ENCODE measurements at places on chromosomes 1 and 21. TPM values are rescaled to one million over a fixed set of nuclear protein-coding genes. Genes with fewer than 3 reads are reported as not detected.

DNA sequence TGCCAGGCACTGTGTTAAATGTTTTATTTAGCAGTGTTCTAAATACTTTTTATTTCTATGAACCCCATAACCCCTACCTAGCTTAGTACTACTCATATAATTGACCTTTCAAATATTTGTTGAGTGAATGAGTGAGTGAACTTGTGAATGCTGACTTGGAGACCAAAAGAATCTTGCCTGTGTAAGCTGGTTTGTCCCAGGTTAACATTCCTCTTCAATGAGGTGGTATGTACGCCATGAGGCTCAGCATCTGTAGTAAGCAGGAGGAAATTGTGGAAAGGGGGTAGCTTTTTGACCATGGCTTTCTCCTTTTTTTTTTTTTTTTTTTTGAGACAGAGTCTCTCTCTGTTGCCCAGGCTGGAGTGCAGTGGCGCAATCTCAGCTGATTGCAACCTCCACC, 14.6 kb downstream of the MED18 start:
- DNase-seq = no peak
- H3K4me1 ChIP-seq = peaks cover 20% of the 10 kb centered on the region
- no peak overlapping the region for H3K27ac ChIP-seq
- no peaks in the 10 kb centered on the region for H3K27me3 ChIP-seq
- H3K36me3 ChIP-seq = no peaks in the 10 kb centered on the region
- no peak overlapping the region for H3K4me3 ChIP-seq

GRCh38 chr1:30782361-30783255, 25.0 kb upstream of the LAPTM5 start:
- peaks cover 18% of the 10 kb centered on the region for H3K4me1 ChIP-seq
- H3K36me3 ChIP-seq = no peaks in the 10 kb centered on the region
- H3K4me3 ChIP-seq = no peak overlapping the region
- H3K27ac ChIP-seq = no peak overlapping the region

DNA sequence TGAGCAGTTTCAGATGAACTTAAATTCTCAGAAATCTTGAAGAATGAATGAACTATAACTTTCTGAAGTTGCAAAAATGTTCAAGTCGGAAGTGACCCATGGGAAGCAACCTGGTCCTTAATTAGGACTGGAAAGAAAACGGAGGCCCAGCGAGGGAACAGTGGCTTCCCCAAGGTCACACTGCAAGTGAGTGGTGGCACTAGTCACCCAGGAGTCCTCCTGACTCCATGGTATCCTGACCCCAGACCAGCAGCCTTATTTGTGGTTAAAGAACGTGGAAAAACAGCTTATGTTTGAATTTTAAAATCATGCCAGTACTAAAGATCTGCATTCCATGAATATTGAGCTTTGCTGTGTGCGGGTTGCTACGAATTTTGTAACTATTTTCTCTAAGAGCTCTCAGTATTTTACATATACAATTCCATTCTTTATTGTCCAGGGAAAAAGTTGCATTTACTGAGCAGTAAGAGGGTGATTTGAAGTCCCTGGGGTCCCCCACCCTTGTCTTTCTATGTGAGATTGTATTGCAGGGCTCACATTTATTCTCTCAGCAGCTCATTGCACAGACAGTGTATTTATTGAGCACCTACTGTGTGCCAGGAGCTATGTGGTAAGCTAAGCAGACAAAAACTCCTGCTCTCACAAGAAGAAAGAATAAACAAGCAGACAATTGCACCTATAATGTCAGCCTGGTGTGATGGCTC, 61.6 kb upstream of the ATP5PO start:
- peak overlapping the region; percentile 54 for H3K4me3 ChIP-seq
- H3K36me3 ChIP-seq = peaks cover 31% of the 10 kb centered on the region
- H3K4me1 ChIP-seq = peaks cover 74% of the 10 kb centered on the region
- H3K27me3 ChIP-seq = no peaks in the 10 kb centered on the region

Gene TSSK3
- total RNA-seq = not detected

GRCh38 chr1:206816390-206817287, 44.3 kb upstream of the IL10 start:
- H3K4me3 ChIP-seq = peak overlapping the region; percentile 13
- peaks cover 44% of the 10 kb centered on the region for H3K4me1 ChIP-seq
- H3K36me3 ChIP-seq = peaks cover 20% of the 10 kb centered on the region
- DNase-seq = peak; percentile 55
- H3K27ac ChIP-seq = peak overlapping the region; percentile 89

DNA sequence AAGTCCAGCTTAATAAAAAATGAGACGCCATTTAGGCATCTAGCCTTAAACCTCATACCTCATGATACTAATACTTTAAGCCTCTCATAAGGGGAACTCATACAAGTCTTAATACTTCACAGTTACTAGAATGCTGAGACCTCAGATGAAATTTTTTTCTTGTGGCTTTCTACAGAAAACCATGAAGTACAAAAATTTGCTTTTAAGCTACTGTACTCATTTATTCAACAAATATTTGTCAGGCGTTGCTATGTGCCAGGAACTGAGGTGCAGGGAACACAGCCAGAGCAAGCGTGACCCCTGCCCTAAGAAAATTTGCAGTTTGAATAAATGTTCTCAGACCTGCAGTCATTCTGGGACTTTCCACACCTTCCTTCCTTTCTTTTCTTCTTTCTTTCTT, 150.6 kb downstream of the MRPL39 start:
- H3K4me3 ChIP-seq = peak overlapping the region; percentile 15
- peak overlapping the region; percentile 73 for H3K27ac ChIP-seq
- DNase-seq = peak; percentile 36
- peaks cover 7% of the 10 kb centered on the region for H3K36me3 ChIP-seq

DNA sequence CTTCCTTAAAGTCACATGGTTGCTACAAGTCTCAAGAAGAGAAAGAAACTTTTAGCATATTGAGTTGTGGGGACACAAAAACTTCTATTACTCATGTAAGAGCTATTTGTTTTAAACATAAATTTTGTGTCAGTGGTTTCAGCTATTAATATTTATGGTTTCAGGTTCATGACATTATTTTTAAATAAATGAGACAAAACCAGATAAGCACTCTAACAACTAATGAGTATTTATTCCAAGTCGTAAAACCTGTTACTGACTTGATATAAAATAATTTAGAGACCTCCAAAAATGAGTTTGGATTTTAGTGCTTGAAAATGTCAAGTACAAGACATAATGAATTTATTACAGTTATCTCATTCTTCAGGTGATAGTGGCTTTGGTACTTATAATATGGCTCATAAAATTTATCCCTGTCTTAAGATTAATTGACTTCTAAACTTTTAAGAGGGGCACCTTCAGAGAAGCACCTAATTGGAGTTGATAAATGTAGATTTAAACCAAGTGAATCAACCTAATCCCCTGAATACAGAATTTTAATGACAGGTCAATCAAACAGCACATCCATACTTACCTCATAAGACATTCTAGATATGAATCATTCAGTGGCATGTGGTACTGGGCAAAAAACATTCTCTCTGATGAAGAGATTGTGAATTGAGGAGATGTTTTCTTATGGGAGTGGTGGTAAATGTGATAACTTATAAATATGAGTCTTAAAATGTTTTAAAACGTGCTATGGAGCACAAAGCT, 167.7 kb upstream of the PTGFR start:
- no peaks in the 10 kb centered on the region for H3K4me1 ChIP-seq
- no peaks in the 10 kb centered on the region for H3K36me3 ChIP-seq
- no peaks in the 10 kb centered on the region for H3K27me3 ChIP-seq
- DNase-seq = no peak
- no peak overlapping the region for H3K4me3 ChIP-seq

Gene LCE3E
- total RNA-seq = not detected

- H3K36me3 ChIP-seq = no peaks in the 10 kb centered on the region
- no peak overlapping the region for H3K27ac ChIP-seq
- DNase-seq = peak; percentile 73
Measured at GRCh38 chr1:89987159-89987819, 7.6 kb upstream of the ZNF326 start.

Gene FOXO6
- total RNA-seq = 0.24 TPM

DNA sequence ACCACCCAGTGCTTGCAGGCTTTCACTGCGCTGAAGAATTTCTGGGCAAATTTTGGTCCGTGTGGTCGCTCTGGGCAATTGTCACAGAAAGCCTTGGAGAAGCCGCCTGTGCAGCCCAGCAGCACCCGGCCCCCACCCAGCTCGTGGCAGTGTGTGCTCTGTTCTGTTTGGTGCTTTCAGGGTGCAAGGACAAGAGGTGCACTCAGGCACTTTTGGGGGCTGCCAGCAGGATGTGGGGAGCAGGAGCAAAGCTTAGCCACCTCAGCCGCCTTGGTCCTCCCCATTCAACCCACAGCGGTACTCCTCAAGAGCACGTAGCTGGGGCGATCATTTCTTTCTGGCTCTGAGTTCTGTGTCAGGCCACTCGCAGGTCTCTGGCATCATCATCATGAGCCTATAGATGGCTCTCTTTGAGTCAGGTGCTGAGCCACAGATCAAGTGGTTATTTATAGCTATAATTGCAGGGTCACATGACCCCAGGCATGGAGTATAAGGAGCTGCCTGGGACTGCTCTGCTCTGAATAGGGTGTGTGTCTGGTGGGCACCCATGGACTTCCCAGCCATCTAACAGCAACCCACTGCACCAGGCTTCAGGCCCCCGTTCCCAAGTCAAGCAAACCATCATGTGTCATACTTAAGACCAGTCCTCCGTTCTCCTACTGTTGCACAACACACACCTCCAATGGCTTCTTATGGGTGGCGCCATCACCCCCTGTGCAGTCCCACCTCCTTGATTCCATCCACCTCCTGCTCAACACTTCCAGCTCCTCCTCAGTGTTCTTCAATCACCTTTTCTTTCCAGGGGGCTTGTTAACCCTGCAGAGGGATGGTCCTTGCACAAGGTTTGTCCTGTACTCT, 18.1 kb upstream of the TENT5C start:
- H3K4me1 ChIP-seq = no peaks in the 10 kb centered on the region
- no peak overlapping the region for H3K27ac ChIP-seq
- no peak for DNase-seq
- no peaks in the 10 kb centered on the region for H3K36me3 ChIP-seq
- H3K4me3 ChIP-seq = no peak overlapping the region

Gene AQP10
- not detected for total RNA-seq

DNA sequence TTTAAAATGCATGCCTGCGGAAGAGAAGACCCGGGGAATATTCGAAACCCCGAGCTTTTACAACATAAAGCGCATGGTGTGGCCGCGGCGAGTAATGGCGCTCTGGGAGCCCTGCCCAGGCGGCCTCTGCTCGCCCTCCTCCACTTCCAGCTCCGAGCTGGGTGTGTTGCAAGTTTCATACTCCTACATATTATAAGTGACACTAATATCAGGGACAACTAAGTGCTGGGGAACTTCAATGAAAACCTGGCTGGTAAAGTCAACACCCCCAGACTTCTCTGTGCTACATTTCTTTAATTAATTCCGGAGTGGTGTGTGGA, 11.8 kb downstream of the SIM2 start:
- peaks cover 22% of the 10 kb centered on the region for H3K4me1 ChIP-seq
- H3K36me3 ChIP-seq = peaks cover 2% of the 10 kb centered on the region
- H3K4me3 ChIP-seq = no peak overlapping the region
- H3K27me3 ChIP-seq = peaks cover 78% of the 10 kb centered on the region
- H3K27ac ChIP-seq = no peak overlapping the region

Gene HECTD3
- total RNA-seq = 38.6 TPM

GRCh38 chr1:178540646-178541045, 27.7 kb downstream of the TEX35 start:
- no peak overlapping the region for H3K27ac ChIP-seq
- no peak overlapping the region for H3K4me3 ChIP-seq
- H3K27me3 ChIP-seq = no peaks in the 10 kb centered on the region
- peaks cover 4% of the 10 kb centered on the region for H3K4me1 ChIP-seq
- DNase-seq = no peak

GRCh38 chr1:166272155-166272554, 105.4 kb upstream of the FAM78B start:
- DNase-seq = no peak
- no peak overlapping the region for H3K27ac ChIP-seq
- no peak overlapping the region for H3K4me3 ChIP-seq
- H3K36me3 ChIP-seq = no peaks in the 10 kb centered on the region
- H3K4me1 ChIP-seq = no peaks in the 10 kb centered on the region

Measured in activated CD8-positive, alpha-beta T cell treated with anti-CD3 and anti-CD28 coated beads, Interleukin-2, amount 10 ng/mL, durations not matched to agents 7 days and 5 days (primary cell).